ENCODE measurements at places on chromosomes 12 and 14.

- DNase-seq: no peak
Measured at GRCh38 chr12:88876857-88877256, 296.6 kb upstream of the KITLG start.

DNA sequence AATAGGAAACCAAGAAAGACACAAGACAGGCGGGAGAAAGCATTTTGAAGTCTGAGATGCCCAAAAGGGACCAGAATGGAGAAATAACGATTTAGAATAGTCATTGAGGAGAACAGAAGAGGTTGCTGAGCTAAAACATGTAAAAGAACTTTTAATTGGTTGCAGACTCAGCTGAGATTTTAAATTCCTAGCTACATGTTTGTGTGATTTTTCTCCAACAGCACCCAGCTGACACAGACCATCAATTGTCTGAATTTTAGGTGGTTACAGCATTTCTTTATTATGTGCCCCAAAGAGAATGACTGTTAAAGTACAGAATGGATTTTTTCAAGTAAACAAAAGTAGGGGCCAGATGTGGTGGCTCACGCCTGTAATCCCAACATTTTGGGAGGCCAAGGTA, 50.3 kb downstream of the BAZ1A start:
- DNase-seq: no peak

DNA sequence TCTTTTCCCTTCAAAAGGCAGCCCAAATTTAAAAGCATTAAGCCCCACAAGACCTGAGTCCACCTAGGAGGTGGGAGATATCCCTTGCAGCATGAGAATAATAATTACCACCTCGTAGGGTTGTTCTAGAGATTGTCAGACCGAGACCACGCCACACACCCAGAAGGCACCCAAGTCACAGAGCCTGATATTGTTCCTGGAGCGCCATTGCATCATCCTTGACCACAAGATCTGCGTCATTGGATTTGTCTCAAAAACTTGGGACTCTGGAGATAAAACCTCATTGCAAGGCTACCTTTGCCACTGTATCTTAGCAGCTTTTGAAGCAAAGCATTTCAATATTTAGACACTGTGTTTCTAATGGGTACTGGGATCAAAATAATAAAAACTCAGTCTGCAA, 29.4 kb upstream of the PPP2R5C start:
- no peak for DNase-seq

DNA sequence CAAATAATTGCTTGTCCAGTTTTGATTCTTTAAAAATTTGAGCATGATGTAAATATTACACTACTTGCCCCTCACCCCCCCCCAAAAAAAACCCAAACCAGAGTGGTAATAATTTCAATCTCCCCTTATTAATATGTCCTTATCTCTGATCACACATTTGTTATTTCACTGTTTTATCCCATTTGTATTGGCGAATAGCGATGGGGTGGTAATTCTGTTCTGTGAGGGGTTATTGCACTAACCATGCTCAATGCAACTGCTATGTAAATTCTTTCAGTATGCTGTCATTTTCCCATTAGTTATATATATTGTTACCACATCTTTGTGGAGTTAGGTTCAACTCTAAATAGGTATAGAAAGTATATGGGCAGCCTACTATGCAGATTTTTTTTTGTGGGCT, 1.1 kb downstream of the RIMKLB start:
- DNase-seq: no peak

- no peak for DNase-seq
Measured at GRCh38 chr12:6323995-6324711, 13.7 kb downstream of the PLEKHG6 start.

- no peak for DNase-seq
Measured at GRCh38 chr12:96383991-96384390, 16.2 kb downstream of the CDK17 start.

DNA sequence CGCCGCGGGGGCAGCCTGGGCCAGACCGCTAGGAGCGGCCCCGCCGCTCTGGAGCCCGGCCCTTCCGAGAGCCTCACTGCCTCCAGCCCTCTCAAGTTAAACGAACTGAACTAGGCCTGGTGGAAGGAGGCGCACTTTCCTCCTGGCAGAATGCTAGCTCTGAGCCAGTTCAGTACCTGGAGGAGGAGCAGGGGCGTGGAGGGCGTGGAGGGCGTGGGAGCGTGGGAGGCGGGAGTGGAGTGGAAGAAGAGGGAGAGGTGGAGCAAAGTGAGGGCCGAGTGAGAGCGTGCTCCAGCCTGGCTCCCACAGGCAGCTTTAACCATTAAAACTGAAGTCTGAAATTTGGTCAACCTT, 5.3 kb downstream of the LTB4R start:
- no peak for DNase-seq

GRCh38 chr14:77092676-77093075, 5.4 kb upstream of the CIPC start:
- no peak for DNase-seq

DNA sequence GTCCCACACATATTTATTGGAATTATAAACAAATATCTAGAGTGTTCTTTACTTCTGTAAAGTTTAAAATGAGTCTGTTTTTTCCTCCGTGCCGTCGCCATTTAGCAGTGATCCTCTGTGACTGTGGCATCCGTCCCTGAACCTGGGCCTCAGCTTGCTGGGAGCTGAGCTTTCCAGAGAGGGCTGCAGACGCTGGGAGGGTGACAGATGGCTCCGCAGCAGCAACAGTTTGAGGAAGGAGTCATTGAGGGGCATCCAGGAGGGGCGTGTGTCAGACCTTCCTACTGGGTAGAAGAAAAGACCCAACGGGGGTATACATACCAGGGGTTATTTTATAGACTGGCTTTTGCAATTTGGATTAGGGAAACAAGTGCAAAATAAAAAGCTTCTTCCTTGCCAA, 47.9 kb downstream of the NEUROD4 start:
- no peak for DNase-seq

GRCh38 chr14:36373982-36374673, 53.7 kb upstream of the MBIP start:
- DNase-seq: peak; percentile 66

DNA sequence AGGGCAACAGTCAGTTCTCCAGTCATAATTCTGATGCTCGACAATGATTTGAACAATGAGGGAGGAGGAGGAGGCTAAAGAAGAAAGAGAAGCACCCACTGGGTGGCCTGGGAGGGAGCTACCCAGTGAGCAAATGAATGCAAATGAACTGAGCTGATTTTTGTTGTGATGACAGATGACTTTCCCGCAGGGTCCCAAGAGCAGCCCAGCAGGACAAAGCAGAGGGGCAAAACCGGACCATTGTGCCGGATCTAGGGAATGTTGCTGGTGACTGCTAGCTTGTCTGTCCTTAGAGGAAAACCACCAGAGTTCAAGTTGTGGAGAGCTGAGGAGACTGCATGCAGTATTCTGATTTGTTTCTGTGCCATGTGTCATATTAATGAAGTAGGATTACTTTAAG, 162.8 kb downstream of the MON2 start:
- no peak for DNase-seq

GRCh38 chr14:65959563-65960024, 526.6 kb upstream of the CCDC196 start:
- no peak for DNase-seq

DNA sequence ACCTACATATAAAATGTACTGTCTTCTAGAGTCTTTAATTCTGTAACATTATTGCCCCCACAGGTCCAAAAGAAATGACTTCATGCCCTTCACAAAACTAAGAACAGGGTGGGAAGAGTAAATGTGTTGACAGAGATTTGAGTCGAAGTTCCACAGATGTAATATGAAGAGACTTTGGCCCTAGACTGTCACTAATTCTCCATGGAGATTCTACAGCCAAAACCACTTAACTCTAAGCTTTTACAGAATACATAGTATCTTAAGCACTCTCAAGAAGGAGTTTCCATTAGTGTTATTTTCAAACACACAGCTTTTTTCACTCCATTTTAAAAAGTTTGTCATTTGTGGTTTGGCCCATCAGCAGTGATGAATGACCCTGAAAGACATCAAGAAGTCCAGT, 56.3 kb downstream of the ABCC9 start:
- no peak for DNase-seq

DNA sequence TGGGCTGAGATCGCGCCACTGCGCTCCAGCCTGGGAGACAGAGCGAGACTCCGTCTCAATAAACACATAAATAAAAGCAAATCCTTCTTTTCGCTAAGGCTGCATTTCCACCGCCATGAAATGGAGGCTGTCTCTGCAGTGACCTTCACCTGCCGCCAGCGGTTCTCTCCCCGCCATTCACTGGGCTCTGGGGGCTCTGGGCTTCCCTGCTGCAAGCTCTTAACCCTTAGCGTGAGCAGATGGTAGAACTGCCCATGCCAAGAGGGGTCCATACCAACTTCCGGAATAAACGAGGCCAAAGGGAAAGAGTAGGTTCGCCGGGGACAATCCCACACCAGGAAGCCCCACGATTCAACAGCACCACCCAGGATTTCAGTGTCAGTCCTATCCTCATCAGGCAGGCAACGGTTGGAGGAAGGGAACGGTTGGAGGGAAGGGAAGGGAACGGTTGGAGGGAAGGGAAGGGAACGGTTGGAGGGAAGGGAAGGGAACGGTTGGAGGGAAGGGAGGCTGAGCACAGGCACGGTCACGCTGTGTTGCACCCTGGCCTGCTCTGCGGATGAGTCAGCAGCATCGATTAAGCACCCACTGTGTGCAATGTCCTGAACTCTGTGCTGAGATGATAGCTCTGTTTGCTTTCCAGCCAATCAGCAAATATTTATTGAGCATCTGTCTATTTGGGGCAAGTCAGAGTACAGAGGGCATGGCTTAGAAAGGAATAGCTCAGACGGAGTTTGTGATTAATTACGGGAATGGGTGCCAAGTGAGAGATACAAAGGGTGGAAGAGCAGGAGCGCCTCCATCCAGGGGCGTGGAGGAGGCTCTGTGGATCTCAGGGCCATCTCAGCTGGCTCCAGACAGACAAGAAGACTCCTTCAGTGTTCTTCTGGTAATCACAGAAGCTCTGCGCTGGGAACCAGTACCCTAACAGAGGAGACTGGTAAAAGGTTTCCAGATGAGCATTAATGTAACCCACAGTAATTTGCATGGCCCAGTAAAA, 77.9 kb downstream of the NINJ2 start:
- no peak for DNase-seq
